ENCODE measurements at places on chromosomes 6 and 20. TPM values are rescaled to one million over a fixed set of nuclear protein-coding genes. Genes with fewer than 3 reads are reported as not detected.

Gene GABRR1
- not detected for total RNA-seq

Gene PROCR
- 332 TPM for total RNA-seq

Gene DSTN
- 320 TPM for total RNA-seq

Gene MOG
- not detected for total RNA-seq

Gene TRIM31
- total RNA-seq, result not detected

Gene SLC16A10
- total RNA-seq, result not detected

Gene BMP7
- not detected for total RNA-seq

Gene SIGLEC1
- not detected for total RNA-seq

Gene RARS2
- 33.4 TPM for total RNA-seq

Gene OR2B6
- total RNA-seq, result not detected

Gene TP53TG5
- total RNA-seq, result not detected

Gene QKI
- total RNA-seq, result 156 TPM

Gene HLA-DOB
- not detected for total RNA-seq

Gene STX16
- 35.1 TPM for total RNA-seq

Gene ID4
- not detected for total RNA-seq

Gene SIRPD
- not detected for total RNA-seq

Gene BPIFB1
- not detected for total RNA-seq

Gene GUCA1A
- total RNA-seq, result not detected

Gene HSPA12B
- total RNA-seq, result 3.9 TPM

Gene L3MBTL3
- total RNA-seq, result 38.3 TPM

Gene RNF182
- total RNA-seq, result 0.32 TPM

Gene TTK
- total RNA-seq, result 49.8 TPM

Gene OR12D3
- total RNA-seq, result not detected

Gene HMGN3
- total RNA-seq, result 103 TPM

Gene GSTA2
- not detected for total RNA-seq

Gene FOXF2
- not detected for total RNA-seq

Gene BPIFB2
- not detected for total RNA-seq

Gene SUMO4
- 0.32 TPM for total RNA-seq

Gene TFAP2C
- total RNA-seq, result not detected

Gene FIG4
- 14.6 TPM for total RNA-seq

Gene SLC22A16
- total RNA-seq, result not detected

Gene TNFRSF21
- 16.0 TPM for total RNA-seq

Gene CSNK2B
- 84.3 TPM for total RNA-seq

Gene RUNX2
- not detected for total RNA-seq

Gene PHF3
- 45.4 TPM for total RNA-seq

Gene CHD6
- 26.0 TPM for total RNA-seq

Gene MCCD1
- not detected for total RNA-seq

Gene SYCP2
- total RNA-seq, result 0.30 TPM

Gene EYS
- total RNA-seq, result 0.32 TPM

Gene PRIM2
- total RNA-seq, result 24.0 TPM

Gene HRH3
- total RNA-seq, result not detected

Gene RBPJL
- total RNA-seq, result not detected

Gene GMPR
- 21.4 TPM for total RNA-seq

Gene PDYN
- total RNA-seq, result not detected

Gene ECT2L
- total RNA-seq, result not detected

Gene OPRM1
- not detected for total RNA-seq

Gene TRIM10
- not detected for total RNA-seq

Gene GNMT
- not detected for total RNA-seq

Gene BHLHE23
- not detected for total RNA-seq

Gene CLDN20
- not detected for total RNA-seq

Gene EDN3
- not detected for total RNA-seq

Gene RIPOR3
- 0.76 TPM for total RNA-seq

Gene EIF6
- total RNA-seq, result 222 TPM

Gene C6orf89
- 23.3 TPM for total RNA-seq

Gene FRK
- total RNA-seq, result under 0.01 TPM

Gene DIDO1
- total RNA-seq, result 32.2 TPM

Gene SLC4A11
- total RNA-seq, result 1.9 TPM

All from epithelial cell of umbilical artery (primary cell).